Jurkat, Clone E6-1 (cell line): ENCODE measurements at places on chromosomes 1 and 21.

- no peak for DNase-seq
Observed at GRCh38 chr21:31945546-31945945, 72.7 kb downstream of the HUNK start.

DNA sequence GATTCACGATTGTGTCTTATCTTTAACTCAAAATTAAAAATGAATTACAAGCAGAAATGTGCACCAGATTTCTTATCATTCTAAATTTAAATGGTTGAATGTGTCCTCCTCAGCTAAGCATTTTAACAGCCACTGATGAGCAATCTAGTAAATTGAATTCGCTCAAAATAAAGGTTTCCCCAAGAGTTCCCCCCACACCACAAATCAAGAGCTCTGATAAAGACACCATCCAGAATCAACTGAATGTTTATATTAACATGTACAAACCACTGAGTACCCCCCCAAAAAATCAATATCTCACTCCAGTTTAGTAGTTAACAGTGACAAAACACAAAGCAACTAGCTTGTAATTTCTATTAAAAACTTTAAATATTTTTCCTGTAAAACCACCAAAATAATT, 1.9 kb downstream of the GPBP1L1 start:
- no peak for DNase-seq

- DNase-seq = no peak
Observed at GRCh38 chr1:186901631-186902030, 72.9 kb downstream of the PLA2G4A start.

DNA sequence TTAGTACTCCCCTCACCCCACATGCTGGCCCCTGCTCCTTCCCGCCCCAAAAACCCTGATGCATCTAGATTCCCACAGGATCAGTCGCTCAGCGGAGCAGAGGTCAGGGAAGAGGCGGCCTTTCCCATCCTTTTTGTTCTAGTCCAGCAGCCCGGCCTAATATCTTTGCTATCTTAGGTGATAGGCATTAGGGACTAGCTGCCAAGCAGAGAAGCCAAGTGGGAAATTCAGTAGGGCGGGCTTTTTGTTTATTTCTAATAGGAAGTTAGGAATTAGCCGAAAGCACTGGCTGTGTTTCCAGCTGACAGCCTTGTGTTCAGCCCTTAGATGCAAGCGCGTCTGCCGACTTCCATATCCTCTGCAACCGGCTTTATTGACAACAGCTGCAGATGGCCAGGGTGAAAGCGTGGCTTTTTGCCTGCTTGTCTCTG, 59.0 kb upstream of the BCAR3 start:
- no peak for DNase-seq

DNA sequence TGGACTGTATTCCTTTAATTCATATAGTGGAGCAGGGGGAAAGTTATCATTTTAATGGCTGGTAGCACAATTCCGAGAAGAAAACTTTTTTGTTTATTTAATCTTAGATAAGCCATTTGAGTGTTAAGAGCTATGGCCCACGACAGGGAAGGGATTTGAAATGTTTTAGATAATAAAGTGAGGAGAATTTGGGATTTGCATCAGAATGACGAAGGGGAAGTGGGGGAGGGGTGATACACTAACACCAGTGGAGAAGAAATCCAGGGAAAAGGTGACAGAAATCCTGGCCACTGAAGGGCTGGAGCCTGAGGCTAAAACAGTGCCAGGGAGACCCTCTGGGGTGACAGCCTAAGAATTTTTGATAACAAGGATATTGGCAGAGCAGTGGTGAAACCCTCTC, 21.0 kb downstream of the LEPR start:
- no peak for DNase-seq

GRCh38 chr1:93475681-93476080, 27.8 kb downstream of the FNBP1L start:
- no peak for DNase-seq

- no peak for DNase-seq
Observed at GRCh38 chr1:218945050-218945449, 228.6 kb upstream of the LYPLAL1 start.

- no peak for DNase-seq
Observed at GRCh38 chr1:167362638-167363037, 142.0 kb downstream of the POU2F1 start.

GRCh38 chr1:3126756-3127678, 58.0 kb downstream of the PRDM16 start:
- no peak for DNase-seq

DNA sequence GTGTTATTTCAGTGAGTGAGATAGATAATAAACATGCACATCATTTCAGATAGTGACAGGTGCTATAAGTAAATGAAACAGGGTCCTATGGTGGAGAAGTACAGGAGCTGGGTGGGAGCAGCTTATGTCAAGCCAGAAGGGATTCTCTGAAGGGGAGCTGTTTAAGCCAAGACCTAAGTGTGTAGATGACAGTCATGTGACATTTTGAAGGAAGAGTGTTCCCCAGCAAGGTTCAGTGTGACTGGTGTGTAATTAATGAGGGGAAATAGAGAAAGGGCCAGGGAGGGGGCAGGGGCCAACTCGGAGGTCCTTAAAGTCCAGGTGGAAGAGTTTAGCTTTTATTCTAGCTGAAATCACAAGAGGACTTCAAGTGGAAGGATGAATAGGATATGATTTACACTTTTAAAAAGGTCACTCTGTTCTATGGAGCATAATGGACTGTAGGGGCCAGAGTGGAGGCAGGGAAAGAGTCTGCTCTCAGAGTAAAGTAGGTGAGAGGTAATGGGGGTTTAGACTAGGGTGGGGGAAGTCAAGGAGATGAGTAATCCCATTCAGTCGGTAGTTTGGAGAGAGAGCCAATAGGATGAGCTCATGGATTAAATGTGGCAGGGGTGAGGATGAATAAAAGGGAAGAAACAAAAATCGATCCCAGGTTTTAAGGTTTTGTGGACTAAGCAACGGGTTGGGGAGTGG, 243.1 kb downstream of the CACNA1E start:
- no peak for DNase-seq

DNA sequence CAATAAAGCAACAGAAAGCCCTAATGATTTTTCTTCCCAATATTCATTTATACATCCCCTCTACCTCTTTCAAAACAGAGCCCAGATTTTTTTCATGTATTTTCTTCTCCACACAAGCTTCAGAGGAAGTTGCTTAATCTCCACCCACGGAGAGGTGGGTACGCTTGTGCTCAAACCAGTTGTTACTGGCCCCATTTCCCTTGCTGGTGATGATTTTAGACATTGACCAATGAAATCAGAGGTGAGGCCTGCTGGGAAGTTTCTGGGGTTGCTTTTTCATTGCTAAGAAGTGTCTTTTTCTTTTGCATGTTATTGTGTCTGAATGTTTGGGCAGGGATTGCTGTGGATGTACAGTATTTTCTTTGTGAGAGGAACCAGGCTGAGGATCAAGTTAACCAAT, 448.1 kb upstream of the B3GALT2 start:
- no peak for DNase-seq

DNA sequence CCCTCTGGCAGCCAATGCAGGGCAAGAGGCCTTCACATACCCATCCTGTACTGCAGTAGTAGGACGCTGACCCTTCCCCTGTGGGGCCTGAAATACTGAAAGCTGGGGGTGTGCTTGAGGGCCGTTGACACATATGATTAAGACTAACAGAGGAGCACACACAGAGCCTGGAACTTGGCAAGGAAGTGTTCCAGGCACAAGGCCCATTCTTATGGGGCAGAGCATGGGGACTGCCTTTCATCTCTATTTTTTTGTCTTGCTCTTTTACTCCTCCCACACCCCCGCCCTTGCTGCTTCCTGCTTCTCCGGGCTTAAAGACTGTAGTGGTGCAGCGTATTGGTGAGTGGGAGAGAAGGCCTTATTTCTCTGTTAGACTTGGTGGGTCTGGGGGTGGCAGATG, 137.4 kb downstream of the BACH1 start:
- DNase-seq = peak; percentile 19

GRCh38 chr21:38916214-38916964, 110.7 kb downstream of the ETS2 start:
- no peak for DNase-seq

DNA sequence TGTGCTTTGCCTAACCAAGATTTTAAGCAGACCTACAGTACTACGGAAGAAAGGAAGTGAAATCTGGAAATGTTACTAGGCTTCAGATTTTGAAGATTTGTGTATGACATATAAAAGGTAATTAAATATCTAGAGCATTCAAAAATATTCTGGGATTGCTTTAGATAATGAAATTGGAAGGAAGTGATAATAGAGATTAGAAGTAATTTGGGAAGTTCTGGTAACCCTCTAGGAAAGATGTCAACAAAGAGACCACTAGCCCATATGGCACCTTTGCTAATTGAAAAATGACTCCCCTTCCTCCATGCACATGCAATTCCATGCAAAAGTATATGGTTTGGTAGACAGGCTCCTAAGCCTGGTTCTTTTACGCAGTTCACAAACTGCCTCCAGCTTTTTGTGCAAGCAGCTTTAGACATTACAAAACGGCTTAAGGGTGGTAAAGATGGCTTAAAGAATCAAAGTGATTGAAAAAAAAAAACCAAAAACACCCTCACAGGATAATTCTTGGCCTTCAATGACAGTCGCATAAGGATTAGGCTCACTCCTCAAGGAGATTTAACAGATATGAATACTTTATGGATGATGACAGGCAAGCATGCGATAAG, 81.8 kb downstream of the LRRC7 start:
- DNase-seq = no peak

GRCh38 chr1:243943671-243944428, 93.8 kb upstream of the AKT3 start:
- no peak for DNase-seq

- peak; percentile 2 for DNase-seq
Observed at GRCh38 chr1:101697072-101697471, 299.7 kb downstream of the OLFM3 start.

DNA sequence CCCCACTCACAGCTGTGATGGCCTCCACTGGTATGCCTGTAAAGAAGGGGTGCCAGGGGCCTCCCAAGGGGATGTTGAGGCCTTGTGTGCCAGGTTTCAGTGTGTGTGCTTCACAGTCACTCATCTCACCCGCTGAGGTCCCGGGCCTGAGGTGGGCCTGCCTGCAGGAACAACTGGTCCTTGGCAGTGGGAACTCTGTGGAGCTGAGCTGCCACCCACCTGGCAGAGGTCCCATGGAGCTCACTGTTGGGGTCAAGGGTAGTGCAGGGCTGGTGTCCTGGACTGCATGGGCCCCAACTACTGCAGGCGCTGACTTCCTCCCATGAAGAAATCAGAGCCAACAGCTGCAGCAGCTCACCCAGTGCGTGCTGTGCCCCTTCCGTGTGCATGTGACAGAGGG, 17.3 kb upstream of the ZNF678 start:
- DNase-seq = no peak

- no peak for DNase-seq
Observed at GRCh38 chr1:215704089-215704860, 137.2 kb downstream of the KCTD3 start.

DNA sequence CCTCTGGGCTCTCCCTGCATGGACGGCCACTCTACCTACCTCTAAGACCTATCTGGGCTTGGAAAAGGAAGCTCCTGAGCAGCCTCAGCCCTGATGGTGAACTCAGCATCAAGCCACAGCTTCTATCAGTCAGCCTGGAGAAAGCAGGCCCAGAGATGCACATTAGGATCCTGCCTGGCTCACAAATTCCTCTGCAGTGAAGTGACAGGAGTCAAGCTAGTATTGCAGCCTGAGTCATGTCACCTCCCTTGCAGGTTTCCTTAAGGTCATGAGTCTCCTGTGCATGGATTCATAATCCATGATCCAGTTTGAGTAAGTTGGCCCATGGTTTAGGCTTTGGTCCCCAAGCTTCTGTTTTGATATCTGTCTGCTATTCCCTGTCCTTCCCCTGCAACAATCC, 37.9 kb upstream of the DUSP10 start:
- no peak for DNase-seq

DNA sequence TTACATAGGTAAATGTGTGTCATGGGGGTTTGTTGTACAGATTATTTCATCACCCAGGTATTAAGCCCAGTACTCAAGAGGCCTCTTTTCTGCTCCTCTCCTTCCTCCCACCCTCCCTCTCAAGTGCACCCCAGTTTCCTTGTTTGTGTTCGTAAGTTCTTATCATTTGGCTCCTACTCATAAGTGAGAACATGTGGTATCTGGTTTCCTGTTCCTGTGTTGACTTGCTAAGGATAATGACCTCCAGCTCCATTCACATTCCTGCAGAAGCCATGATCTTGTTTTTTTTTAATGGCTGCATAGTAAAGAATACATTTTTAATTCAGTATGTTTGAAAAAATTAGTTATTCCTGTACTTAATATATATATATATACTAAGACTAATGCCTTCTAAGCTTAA, 107.7 kb downstream of the CLDN17 start:
- DNase-seq = no peak

- no peak for DNase-seq
Observed at GRCh38 chr1:187244623-187245022, 415.9 kb downstream of the PLA2G4A start.

DNA sequence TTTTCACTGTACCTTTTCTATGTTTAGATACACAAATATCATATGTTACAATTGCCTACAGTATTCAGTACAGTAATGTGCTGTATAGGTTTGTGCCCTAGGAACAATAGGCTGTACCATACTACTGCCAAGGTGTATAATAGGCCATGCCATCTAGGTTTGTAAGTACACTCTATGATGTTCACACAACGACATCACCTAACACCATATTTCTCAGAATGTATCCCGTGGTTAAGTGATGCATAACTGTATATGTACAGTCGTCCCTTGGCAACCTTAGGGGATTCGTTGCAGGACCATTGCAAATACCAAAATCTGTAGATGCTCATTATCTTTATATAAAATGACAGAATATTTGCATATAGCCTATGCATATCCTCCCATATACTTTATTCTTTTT, 5.8 kb upstream of the SSR2 start:
- DNase-seq = no peak

- DNase-seq = no peak
Observed at GRCh38 chr1:74517599-74518051, 5.2 kb upstream of the LRRC53 start.

- no peak for DNase-seq
Observed at GRCh38 chr21:35920436-35920835, 139.9 kb downstream of the SETD4 start.

- peak; percentile 50 for DNase-seq
Observed at GRCh38 chr1:168348146-168348709, 67.6 kb downstream of the TBX19 start.

DNA sequence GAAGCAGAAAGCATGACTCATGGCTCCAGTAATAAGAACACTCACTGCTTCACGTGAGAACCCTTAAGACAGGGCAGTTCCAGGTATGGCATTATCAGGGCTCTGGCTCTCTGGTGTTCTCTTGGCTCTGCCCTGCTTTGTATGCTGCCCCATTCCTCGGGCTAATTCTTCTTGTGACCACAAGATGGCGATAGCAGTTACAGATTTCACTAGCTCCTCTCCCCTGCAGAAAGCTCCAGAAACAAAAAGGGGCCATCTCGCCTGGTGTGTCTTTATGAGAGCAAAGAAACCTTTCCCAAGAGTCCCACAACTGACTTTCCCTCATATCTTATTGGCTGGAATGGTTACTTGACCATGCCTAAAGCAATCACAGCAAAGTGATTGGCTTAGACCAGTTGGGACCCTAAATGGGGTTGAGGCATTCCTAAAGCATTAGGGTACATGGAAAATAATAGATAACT, 60.1 kb downstream of the F3 start:
- DNase-seq = peak; percentile 60
